Right ventricle myocardium inferior (tissue), 1 donor: ENCODE measurements at places on chromosomes 5 and 9. TPM values are rescaled to one million over a fixed set of nuclear protein-coding genes. Genes with fewer than 3 reads are reported as not detected.

The IL12B gene
- total RNA-seq = not detected

The BTNL3 gene
- not detected for total RNA-seq

The STRBP gene
- total RNA-seq = 21.6 TPM

The FAM81B gene
- total RNA-seq = 6.4 TPM

The NR6A1 gene
- total RNA-seq = 1.2 TPM

The ZNF608 gene
- total RNA-seq = 9.3 TPM

The SLC2A6 gene
- total RNA-seq = 2.7 TPM

The OR1Q1 gene
- not detected for total RNA-seq

GRCh38 chr5:18333841-18334240, 699.6 kb downstream of the TAF11L14 start:
- no peak for DNase-seq

GRCh38 chr9:89494199-89494598, 3.7 kb downstream of the SEMA4D start:
- DNase-seq = no peak

GRCh38 chr5:97338729-97339128, 155.7 kb upstream of the RIOK2 start:
- DNase-seq = no peak

DNA sequence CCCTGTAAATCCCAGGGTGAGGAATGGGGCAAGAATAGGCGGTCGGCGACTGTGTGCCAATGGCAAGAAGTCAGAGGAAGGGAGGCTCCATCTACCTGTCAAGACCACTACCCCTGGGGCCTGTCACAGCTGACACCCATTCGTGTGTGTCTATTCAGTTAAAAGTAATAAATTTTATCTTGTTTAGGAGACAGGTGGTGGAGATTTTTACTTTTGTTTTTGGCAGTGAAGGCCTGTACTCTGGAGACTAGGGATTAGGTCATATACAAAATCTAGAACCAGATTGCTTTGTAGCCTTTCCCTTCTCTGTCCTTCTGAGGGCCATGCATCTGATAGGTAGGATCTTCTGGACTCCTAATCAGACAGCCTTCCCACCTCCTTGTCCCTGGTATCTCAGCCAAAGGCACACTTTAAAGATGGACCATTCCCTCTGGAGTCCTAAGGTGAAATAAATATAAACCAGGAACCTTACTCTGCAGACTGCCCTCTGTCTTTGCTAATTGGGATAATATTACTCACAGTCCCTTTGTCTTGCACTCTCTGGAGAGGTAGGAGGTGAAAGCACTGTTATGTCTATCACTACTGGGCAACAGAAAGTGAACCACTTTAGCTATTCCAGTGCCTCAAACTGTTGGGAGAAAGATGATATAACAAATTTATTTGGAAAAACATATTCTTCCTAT, 213.2 kb upstream of the ACTBL2 start:
- DNase-seq = no peak

GRCh38 chr9:115263371-115264075, 145.6 kb upstream of the TNC start:
- DNase-seq = no peak

DNA sequence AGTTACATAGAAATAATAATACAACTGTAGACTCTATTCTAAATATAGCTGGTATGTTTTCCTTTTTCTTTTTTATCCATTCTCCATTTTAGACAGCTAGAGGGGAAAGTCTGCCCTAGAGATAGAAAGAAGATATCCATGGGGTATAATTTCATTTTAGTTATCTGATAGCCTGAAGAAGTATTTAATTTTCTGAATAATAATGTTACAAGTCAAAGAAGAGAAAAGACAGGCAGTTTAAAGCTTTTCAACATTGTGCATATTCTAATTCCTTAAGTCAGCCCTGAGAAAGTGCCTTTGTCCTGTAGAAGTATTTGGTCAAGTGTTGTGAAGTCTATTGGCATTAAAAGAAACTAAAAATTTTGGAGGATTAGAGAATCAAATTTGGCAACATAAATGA, 2.5 kb upstream of the VCAN start:
- DNase-seq = no peak

DNA sequence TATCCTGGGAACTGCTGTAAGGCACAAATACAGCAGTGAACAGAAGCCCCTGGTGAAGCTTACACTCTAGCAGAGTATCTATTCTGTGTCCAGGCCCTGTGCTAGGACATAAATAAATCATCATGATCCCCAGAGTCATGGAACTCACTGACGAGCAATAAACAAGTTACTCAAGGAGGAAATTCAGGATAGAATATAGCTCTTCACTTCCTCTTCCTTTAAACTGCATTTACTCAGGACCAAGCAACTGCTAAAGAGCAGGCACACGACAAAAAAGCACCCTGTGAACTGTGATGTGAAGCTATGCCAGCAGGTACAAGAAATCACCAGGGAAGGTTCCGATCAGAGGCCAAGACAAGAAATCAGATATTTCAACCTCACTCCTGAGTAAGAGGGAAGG, 47.8 kb upstream of the NR5A1 start:
- no peak for DNase-seq

DNA sequence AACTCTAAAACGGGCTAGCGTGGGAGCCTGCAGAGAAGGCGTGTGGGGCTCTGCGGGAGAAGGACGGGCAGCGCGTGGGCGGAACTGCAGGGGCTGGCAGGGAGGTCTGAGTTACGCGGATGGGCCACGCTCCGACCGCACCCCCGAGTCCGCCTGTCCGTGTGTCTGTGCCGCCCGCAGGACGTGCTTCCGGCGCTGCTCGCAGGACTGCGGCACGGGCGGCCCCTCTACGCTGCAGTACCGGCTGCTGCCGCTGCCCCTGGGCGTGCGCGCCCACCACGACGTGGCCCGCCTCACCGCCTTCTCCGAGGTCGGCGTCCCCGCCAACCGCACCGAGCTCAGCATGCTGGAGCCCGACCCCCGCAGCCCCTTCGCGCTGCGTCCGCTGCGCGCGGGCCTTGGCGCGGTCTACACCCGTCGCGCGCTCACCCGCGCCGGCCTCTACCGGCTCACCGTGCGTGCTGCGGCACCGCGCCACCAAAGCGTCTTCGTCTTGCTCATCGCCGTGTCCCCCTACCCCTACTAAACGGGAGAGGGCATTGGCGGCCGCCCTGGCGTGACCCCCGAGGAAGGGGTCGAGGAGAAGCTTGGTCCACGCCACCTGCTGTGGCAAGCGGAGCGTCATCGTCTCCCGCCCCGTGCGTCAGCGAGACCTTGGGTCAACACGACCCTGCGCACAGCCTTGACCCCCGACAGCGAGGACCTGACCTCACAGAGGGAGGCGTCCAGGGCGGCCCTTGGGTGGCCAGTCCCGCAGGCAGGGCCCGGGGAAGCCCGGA, 11.4 kb upstream of the ASS1 start:
- no peak for DNase-seq

DNA sequence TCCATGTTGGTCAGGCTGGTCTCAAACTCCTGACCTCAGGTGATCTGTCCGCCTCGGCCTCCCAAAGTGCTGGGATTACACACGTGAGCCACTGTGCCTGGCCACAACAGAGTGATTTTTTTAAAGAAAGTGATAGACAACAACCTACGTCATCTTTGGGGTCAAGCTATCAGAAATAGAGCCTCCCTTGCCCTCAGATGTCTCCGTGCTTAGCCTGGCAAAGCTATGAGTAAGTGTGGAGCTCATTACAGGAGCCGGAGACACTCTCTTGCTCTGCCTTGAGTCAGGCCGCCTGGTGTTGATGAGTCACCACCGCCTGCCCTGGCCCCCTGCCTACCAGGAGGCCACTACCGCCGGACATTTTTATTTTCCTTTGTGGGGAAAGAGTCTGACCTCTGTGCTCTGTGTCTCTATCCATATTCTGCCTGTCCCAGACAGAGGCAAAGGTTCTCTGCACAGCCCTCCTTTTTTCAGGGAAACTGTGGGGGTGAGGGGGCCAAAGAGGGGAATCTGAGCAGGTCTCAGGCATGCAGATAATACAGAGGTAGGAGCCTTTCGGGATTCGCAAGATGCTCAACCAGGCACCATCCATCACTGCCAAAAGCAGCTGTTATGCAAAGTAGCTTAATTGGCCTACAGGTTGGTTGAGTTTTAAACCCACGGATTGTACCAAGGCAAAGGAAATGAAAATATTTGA, 123.7 kb upstream of the CPEB4 start:
- DNase-seq = peak; percentile 76

DNA sequence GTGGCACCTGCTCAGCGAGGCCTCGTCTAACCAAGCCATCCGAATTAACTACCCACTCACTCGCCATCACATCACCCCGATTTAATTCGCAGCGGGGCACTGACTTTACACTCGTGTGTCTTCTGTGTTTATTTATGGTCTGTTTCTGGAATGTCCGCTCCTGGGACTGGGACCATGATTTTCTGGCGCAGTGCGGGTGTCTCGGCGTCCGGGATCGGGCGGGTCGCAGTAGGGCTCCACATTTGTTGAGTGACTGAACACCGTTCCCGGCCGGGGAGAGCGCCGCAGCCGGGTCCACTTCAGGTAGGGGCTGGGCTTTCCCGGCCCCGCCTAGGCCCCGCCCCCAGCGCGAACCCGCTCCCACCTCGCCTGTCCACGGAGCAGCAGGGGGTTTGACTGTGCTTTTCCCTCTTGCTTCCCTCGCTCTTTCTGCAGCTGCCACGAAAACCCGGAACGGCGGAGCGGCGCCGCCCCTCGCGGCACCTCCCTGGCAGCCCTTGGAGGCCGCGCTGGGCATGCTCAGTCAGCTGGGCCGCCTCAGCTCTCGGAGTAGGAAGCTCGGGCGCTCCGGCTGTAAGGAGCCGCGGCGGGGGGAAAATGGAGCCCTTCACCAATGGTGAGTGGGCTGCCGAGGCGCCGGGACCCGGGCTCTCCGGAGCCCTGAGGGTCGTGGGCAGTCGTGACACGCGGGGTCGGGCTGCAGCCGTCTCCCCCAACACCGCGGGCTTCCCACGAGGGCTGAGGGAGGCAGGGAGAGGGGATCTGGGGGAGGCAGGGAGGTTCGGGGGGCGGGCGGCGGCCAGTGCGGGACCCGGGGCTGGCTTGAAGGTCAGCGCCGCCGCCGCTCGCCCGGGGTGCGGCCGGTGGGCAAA, at the start of gene LNPEP:
TSS of gene LNPEP (plus strand) at position 522 of the 872 bp plus-strand sequence. CDS start at position 598, 76 bp downstream.
- DNase-seq = peak; percentile 98
